ENCODE measurements at places on chromosomes 4 and X.

GRCh38 chr4:123786920-123787319 is 390.3 kb downstream of the SPRY1 start:
- no peak for DNase-seq

- DNase-seq: peak; percentile 40
Observed at GRCh38 chr4:150570862-150571261, 11.1 kb upstream of the MAB21L2 start.

DNA sequence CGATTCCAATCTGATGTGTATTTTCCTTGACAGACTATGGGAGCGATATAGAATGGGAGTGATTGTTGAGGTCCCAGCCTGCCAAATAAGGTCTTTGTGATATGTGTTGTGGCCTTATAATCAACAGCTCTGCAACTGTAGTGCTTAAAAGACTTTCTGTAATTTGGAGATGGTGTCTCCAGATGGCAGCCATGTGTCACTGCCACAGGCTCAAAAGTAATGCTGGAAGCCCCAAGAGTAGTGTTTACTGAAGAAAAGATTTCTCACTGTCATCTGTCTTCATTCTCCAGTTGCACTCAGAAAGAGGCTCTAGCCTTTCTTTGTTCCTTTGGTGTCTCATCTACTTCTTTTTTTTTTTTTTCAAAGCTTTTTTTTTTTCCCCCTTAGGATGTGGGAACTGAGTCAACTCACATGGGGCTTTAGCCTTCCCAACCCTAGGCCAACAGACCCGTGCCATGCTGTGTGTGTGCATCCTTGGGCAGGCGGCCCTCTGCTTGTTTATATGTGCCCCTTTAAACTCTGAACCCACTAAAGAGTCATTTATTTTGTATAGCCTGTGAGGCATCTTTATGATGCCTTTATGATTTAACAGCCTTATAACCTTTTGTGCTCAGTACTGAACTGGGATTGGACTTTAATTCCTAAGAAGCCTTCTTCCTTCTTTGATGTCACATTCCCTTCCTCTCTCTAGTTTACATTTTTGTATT is 15.6 kb downstream of the SRPX2 start:
- DNase-seq: peak; percentile 46

DNA sequence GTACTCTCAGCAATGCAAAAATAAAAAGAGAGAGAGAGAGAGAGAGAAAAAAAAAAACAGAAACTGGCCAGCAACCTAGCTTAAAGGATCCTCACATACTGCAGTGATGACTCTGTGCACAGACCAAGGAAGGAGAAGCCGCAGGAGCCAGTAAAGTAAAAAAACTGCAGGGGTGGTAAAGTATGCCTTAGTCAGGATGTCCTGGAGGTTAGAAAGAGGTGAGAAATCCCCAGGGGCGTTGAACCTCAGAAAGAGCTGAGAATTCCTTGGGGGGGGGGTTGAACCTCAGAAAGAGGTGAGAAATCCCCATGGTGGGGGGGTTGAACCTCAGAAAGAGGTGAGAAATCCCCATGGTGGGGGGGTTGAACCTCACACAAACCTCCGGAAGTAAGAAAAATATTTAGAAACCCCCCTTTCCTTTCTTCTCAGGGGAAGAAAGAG is 48.0 kb downstream of the MAGEA9 start:
- DNase-seq: no peak

- no peak for DNase-seq
Observed at GRCh38 chr4:124937993-124938392, 225.5 kb upstream of the ANKRD50 start.

- DNase-seq: no peak
Observed at GRCh38 chr4:3301450-3302172, 8.8 kb downstream of the RGS12 start.

DNA sequence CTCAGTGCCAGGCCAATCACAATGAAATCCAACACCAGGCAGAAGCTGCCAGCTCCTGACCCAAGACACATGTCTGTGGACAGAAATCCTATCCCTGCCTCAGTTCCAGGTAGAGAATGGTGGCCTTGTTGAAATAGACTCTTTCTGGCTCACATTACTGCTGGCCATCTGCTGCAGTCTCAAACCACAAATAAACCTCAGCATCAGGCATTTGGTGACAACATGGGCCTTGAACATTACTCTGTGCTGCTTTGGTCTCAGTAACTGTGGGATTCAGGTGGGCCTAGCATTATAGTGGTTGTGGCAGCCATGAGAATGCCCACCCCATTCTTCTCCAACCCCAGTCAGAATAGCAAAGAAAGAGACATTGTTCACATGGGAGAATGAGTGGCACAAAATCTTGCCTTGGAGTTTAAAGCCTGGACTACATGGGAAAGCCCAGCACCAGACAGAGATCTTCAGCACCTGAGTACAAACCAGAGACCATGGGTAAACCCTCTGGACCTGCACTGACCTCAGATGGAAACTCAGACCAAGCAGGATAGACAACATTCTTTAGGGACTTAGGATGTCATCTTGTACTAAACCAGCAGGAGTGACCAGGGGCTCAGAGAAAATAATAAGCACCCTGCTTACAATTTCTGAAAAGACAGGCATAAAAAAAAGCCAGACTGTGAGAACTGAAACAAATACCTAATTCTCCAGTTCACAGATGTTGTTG is 50.4 kb upstream of the TRAM1L1 start:
- DNase-seq: no peak

DNA sequence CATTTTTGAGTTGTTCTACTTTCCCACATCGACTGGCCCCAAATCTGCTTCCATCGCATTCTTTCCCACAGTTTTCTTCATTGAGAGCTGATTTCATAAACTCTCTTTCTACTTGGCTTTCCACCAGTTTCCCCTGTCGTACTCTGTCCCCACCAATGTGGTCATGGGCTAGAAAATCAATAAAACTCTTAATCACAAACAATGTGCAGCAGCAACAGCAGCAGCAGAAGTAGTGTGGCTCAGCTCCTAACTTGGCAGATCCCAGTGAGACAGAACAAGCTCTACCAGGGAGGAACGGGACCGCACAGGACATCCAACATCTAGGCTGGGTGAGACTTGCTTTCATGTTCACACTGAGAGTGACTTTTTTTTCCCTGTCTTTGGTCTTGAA is 3.1 kb upstream of the SETD7 start:
- DNase-seq: peak; percentile 26

- DNase-seq: no peak
Observed at GRCh38 chr4:55553441-55554201, 6.9 kb upstream of the CLOCK start.

- no peak for DNase-seq
Observed at GRCh38 chrX:150573106-150573505, 4.7 kb downstream of the MTM1 start.

GRCh38 chr4:11739992-11740391 is 311.3 kb upstream of the HS3ST1 start:
- DNase-seq: no peak

GRCh38 chr4:171378323-171378722 is 434.9 kb upstream of the GALNTL6 start:
- no peak for DNase-seq

DNA sequence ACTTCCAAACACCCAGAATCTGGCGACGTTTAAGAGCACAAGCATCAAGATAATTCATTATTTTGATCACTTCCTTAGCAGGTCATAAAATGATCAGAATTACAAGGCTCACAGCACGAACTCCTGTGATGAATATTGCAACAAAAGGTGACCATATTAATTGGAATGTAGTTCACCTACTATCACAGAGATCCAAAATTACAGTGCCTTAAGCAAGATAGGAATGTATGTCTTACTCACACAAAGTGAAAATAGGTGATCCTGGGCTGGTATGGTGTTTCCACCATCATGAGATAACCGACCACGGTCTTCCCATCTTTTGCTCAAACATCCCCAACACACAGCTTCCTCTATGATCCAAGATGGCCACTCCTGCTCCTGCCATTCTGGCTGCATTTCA is 131.2 kb downstream of the SCFD2 start:
- no peak for DNase-seq

DNA sequence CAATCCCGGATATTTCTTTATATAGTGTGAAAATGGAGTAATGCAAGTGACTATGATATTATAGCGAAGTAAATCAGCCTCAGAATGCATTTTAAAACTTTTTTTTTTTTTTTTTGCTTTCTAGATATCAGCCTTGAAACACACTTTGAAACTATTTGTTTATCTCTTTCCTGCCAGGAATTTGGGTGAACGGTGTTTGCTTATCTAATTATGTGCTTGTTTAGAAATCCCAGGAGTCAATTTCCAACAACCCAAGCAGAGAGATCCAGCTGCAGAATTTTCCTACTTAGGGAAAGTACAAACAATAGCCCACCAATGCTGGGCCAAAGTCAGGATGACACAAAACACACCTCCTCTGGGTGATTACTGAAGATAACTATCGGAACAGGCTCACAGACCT is 958.8 kb downstream of the PCDH18 start:
- no peak for DNase-seq

DNA sequence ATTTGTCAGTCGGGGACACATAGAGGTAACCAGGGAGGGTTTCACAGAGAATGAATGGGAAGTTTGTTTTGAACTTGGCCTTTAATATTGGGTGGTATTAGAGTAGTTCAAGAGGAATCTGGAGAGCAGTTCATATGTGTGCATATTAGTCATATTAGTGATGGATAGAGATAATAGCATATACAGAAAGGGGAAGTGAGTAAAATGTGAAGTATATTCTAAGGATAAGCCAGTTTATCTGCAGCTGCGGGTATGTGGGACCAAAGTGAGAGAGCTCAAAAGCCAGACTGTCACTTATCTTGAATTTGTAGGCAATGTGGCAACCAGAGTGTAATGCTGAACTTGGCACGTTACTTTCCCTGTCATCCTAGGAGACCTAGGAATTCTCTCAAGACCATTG is 169.9 kb downstream of the AFF2 start:
- DNase-seq: no peak

GRCh38 chr4:74608151-74608949 is 163.4 kb downstream of the AREG start:
- no peak for DNase-seq

GRCh38 chrX:30312858-30313257 is 3.7 kb upstream of the NR0B1 start:
- DNase-seq: no peak

GRCh38 chr4:15968551-15969300 is 5.8 kb upstream of the FGFBP2 start:
- no peak for DNase-seq

DNA sequence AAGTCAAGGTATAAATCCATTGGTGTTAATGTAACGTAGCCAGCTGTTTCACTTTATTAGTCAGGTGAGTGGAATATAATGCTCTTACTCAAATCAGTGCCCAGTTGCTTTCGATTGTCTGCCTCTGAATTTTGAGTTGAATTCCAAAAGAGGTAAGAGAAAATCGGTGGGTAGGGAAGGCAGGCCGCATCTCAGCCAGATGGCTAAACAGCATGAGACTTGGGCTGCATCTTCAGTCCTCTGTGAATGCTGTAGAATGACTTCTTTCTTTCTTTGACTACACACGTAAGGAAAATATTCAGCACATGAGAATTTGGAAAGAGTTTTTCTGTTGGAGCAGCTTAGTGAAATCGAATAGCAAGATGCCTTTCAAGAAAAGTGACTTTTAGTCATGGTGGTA is 49.5 kb downstream of the TSPAN7 start:
- no peak for DNase-seq
